ENCODE measurements at places on chromosomes 7 and 10.
A peak's percentile ranks its signal among the peaks of the same experiment; 100 is the strongest.

GRCh38 chr10:112383325-112383724, 9.4 kb downstream of the ACSL5 start:
- DNase-seq: peak; percentile 69
- H3K36me3 ChIP-seq: no peaks in the 10 kb centered on the region
- H3K4me1 ChIP-seq: no peaks in the 10 kb centered on the region

GRCh38 chr10:86122646-86123045, 243.9 kb downstream of the GRID1 start:
- H3K4me3 ChIP-seq: no peak overlapping the region
- no peak for DNase-seq
- no peak overlapping the region for H3K27ac ChIP-seq
- no peaks in the 10 kb centered on the region for H3K27me3 ChIP-seq

GRCh38 chr7:129719980-129720732, 108.6 kb downstream of the NRF1 start:
- no peaks in the 10 kb centered on the region for H3K4me1 ChIP-seq
- peaks cover 63% of the 10 kb centered on the region for H3K36me3 ChIP-seq
- DNase-seq: no peak

- no peak for DNase-seq
- no peak overlapping the region for H3K27ac ChIP-seq
Measured at GRCh38 chr7:147803151-147803550, 787.4 kb upstream of the C7orf33 start.

- H3K27ac ChIP-seq: no peak overlapping the region
- no peaks in the 10 kb centered on the region for H3K36me3 ChIP-seq
- no peaks in the 10 kb centered on the region for H3K27me3 ChIP-seq
- H3K4me3 ChIP-seq: no peak overlapping the region
- peaks cover 7% of the 10 kb centered on the region for H3K4me1 ChIP-seq
- no peak for DNase-seq
Measured at GRCh38 chr7:91633013-91633441, 247.5 kb downstream of the MTERF1 start.

DNA sequence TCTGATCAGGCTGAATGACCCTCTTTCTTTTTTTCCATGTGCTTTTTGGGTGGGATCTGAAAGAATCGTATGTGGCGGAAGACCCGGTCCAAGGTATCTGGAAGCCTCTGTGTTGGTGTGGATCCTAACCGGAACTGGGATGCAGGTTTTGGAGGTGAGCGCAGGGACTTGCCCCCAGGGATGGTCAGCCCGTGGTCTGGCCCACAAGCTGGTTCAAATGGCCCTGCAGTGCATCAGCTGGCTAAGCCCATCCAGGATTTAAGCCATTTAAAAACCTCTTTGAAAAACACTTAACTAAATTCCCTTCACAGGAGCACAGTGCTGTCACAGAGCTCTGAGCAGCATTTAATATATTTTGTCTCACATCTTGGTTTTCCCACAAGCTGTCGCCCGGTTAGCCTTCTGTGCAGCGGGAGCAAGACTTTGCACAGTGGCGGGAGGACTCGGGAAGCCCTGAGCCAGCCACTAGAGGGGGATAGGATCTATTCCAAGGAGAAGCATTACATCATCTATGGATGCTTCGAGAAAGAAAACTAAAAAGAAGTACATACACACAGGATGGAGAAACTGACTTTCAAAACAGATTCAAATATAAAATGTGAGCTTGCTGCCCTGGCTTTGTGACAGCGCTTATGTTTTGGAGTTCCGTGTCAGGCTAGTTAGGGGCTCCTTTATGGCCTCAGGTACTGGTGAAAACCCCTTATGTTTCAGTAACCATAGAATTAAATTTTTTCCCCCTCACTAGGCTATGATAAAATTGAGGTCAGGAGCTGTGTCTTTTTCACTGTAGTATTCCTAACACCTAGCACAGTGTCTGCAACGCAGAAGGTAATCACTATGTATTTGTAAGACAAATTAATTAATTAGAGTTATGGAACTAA, 11.3 kb downstream of the CPA2 start:
- H3K27ac ChIP-seq: peak overlapping the region; percentile 11
- H3K4me3 ChIP-seq: no peak overlapping the region
- no peaks in the 10 kb centered on the region for H3K36me3 ChIP-seq

DNA sequence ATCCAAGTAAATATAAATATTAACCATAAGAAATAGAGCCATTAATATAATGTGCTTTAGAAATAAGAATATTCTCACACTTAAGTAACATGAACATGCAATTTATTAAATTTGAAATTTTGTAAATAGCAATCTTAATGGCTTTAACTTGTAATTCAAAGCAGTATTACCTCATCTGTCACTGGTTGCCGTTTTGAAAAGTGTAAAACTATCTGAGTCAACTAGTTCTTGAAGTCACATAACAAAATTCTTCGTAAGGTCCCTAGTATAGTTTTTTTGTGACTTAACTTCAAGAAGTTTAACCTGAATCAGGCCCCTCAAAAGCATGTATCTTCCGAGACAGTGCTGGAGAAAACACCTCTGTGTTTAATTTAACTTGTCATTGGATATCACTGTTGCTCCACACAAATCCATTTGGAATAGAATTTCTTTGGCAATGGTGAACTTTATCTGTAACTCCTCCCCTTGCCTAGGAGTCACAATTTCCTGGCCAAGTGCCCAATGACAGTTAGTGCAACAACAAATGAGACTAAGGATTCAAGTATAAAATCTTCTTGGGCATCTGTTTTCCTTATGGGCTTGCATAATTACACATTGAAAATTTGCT, 47.1 kb downstream of the NT5C2 start:
- no peak for DNase-seq
- no peaks in the 10 kb centered on the region for H3K27me3 ChIP-seq
- H3K4me1 ChIP-seq: peaks cover 3% of the 10 kb centered on the region

GRCh38 chr10:86553213-86553612, 31.6 kb upstream of the WAPL start:
- no peak overlapping the region for H3K27ac ChIP-seq
- H3K36me3 ChIP-seq: no peaks in the 10 kb centered on the region
- H3K27me3 ChIP-seq: no peaks in the 10 kb centered on the region
- no peak overlapping the region for H3K4me3 ChIP-seq
- no peaks in the 10 kb centered on the region for H3K4me1 ChIP-seq

DNA sequence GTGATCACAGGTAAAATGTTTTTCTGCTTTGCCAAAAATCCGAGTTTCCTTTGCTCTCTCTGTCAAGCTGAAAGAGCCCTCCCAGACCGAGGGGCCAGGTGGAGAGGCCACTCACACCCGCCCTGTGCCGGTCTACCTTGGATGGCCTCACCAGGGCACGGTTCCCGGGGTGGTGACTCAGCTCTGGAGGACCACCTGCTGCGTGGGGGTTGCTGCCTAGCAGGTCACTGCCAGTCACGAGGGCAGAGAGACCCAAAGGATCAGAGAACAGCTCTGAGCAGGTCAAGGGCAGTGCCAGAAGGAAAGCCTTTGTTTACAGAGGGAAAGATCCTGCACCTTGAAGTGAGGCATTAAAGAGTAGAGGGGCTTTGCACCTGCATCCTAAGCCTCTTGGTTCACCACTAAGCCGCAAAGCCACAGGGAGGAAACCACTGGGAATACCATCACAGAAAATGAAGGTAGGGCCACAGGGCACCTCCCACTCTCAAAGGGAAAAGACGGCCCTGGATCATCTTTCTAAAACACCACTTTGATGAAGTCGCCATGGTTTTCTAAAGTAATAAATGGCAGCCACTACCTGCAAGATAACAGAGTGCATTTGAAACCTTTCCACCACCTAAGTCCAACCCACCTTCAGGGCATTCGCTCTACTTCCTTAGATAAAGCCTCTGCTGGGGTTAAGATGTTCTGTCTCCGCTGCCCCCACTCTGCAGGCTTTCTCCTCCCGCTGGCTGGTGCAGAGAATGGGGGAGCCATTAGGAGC, 160.3 kb upstream of the KLF14 start:
- H3K36me3 ChIP-seq: peaks cover 30% of the 10 kb centered on the region
- DNase-seq: peak; percentile 73
- no peaks in the 10 kb centered on the region for H3K27me3 ChIP-seq
- H3K27ac ChIP-seq: peak overlapping the region; percentile 91

- H3K27me3 ChIP-seq: no peaks in the 10 kb centered on the region
- no peak overlapping the region for H3K4me3 ChIP-seq
- DNase-seq: no peak
Measured at GRCh38 chr10:33306701-33307519, 27.6 kb downstream of the NRP1 start.

DNA sequence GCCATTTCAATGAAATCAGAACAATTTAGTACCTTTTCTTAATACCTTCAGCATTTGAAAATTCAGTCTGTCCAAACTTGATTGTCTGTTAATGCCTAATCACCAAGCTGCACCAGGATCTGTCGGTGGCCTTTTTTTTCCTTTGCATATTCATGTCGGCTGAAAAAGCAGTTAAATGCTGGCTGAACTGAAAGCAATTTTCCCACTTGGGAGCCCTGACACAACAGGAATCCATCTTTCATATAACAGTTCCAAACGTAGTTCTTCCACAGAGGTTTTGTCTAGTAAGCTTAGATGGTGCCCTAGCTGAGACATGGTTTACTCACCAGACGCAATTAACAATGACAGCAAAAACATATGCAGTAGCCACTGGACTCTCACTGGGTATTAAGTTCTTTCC, 83.6 kb upstream of the CHCHD3 start:
- H3K4me1 ChIP-seq: no peaks in the 10 kb centered on the region
- no peaks in the 10 kb centered on the region for H3K36me3 ChIP-seq
- H3K27ac ChIP-seq: no peak overlapping the region
- DNase-seq: no peak

DNA sequence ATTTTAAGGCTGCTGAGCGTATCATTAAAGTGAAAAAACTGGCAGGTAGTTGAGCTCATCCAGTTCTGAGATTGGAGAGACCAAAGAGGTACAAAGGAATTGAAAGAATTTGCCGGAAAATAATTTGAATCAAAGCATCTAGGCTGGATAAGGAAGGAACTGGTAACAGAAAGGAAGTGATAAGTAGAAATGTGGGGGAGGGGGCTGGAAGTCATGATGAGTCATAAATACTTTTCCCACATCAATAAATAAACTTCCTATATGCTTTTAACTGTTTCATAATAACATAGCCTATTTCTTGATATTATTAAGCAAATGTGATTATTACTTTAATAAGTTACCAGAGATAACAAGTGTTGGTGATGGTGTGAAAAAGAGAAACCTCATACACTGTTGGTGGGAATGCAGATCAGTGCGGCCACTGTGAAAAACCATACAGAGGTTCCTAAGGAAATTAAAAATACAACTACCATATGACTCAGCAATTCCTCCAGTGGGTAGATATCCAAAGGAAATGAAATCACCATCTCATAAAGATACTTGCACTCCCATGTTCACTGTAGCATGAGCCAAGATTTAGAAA, 27.0 kb downstream of the ZNF438 start:
- H3K27me3 ChIP-seq: no peaks in the 10 kb centered on the region
- no peak overlapping the region for H3K4me3 ChIP-seq
- H3K36me3 ChIP-seq: no peaks in the 10 kb centered on the region

DNA sequence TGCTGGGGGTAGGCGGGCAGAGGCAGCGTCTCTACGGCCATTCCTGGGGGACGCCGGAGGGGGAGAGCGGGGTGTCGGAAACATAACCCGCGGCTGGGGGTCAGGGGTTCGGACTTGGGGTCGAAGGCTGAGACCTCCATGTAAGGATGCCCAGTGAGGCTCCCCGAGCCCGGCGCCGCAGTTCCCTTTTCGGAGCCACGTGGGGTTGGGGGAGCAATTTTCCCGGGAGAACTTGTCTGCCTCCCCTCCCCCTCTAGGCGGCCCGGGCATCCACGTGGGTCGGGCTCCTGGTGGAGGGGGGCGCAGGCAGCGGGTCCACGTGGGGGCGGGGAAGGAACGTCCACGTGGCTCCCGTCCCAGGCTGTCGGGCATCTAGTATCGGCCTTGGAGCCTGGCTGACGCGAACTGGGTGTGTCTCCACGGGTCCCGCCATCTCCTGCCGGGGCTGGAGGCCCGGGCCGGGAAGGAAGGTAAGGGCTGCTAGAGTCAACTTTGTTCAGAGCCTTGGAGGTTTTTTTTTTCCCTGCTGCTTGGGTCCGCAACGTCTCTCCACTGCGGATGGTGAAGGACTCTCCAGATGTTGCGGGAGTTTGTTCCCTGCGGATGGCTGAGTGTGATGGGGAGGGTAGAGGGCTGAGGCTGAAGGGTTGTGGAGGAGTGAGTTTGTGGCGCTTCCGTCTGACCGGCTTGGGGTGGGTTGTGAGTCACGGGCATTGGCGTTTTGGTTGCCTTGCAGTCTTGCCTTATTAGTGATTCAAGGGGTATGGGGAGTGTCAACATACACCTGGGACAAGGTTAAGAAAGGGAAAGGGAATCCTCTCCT, 744 bp downstream of the PPRC1 start:
- H3K4me1 ChIP-seq: peaks cover 5% of the 10 kb centered on the region
- peak overlapping the region; percentile 93 for H3K27ac ChIP-seq
- no peaks in the 10 kb centered on the region for H3K27me3 ChIP-seq
- DNase-seq: peak; percentile 85

GRCh38 chr7:139774376-139774775, 3.4 kb downstream of the HIPK2 start:
- no peak overlapping the region for H3K4me3 ChIP-seq
- no peaks in the 10 kb centered on the region for H3K27me3 ChIP-seq
- DNase-seq: no peak
- H3K4me1 ChIP-seq: peaks cover 40% of the 10 kb centered on the region
- H3K27ac ChIP-seq: peak overlapping the region; percentile 94
- peaks cover 11% of the 10 kb centered on the region for H3K36me3 ChIP-seq

- no peaks in the 10 kb centered on the region for H3K4me1 ChIP-seq
- no peak for DNase-seq
- no peak overlapping the region for H3K4me3 ChIP-seq
- no peaks in the 10 kb centered on the region for H3K27me3 ChIP-seq
- H3K36me3 ChIP-seq: no peaks in the 10 kb centered on the region
Measured at GRCh38 chr7:157832006-157832405, 495.2 kb downstream of the DNAJB6 start.

DNA sequence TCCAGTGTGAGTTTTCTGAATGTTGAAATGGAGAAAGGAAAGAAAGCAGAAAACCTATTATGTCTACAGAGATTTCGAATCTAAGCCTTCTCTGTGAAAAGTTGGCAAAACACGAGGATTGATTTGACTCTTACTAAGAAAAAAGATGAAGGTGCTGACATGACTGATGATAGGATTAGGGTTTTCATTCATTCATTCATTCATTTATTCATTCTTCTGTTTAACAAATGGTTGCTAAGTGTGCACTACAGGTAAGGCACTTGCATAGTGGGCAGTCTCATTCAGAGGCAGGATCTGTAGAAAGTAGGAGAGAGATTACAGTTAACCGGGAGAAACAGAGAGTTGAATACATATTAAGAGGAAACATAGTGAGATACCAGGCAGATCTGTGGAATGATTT, 137.1 kb downstream of the ZNF365 start:
- no peaks in the 10 kb centered on the region for H3K36me3 ChIP-seq
- H3K4me1 ChIP-seq: no peaks in the 10 kb centered on the region
- no peak overlapping the region for H3K27ac ChIP-seq
- no peaks in the 10 kb centered on the region for H3K27me3 ChIP-seq
- no peak overlapping the region for H3K4me3 ChIP-seq
- DNase-seq: no peak

All from ascending aorta (tissue), 2 donors.